ENCODE measurements at places on chromosomes 7 and 10.
A peak's percentile ranks its signal among the peaks of the same experiment; 100 is the strongest.

- no peak for DNase-seq
These were observed 120.0 kb upstream of the EGFR start for GRCh38 chr7:54898659-54899340.

DNA sequence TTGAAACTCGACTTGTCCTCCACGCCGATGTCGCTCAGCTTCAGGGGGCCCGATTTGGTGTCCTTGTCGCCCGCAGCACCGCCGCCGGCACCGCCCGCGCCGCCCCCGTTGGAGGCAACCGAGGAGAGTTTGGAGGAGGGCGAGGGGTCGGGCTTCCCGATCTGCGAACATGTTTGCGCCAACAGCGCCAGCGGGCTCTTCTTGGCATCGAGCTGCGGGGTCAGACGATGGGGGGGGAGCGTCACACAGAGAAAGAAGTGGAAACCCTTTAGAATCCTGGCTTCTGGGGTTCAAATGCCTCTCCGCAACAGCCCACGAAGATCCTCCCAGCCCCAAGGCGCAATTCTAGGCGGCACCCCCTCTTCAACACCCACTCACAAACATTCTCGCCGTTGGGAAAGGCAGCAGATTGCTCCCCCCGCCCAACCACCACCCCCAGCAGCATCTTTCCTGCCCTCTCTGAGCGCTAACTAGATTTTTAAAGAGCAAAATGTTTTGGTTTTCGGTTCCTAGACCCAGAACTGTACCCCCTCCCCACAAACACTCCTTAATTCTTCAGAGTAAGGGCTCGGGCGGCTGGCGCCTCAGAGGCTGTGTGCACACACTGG, 1.3 kb downstream of the ZNF503 start:
- no peak for DNase-seq

- no peak for DNase-seq
These were observed 150.3 kb downstream of the LRRTM3 start for GRCh38 chr10:67076144-67076543.

DNA sequence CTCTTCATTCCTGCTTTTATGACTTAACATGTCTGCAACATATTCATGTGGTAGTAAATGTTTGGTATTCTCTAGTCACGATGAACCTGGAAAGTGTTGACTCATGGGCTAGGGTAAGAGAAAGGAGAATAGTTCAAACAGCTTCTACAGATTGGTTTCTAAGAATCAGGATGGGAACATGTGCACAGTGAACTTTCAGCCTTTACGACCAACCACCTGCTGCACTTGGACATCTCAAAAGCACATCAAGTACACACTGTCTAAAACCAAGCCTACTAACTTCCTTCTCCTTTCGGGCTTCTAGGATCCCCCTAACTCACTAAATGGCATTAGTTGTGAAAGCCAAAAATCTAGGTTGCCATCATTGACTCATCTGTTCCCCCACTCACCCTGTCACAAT, 85.5 kb downstream of the CUL2 start:
- no peak for DNase-seq

- no peak for DNase-seq
These were observed 65.5 kb upstream of the TRIM8 start for GRCh38 chr10:102578782-102579181.

DNA sequence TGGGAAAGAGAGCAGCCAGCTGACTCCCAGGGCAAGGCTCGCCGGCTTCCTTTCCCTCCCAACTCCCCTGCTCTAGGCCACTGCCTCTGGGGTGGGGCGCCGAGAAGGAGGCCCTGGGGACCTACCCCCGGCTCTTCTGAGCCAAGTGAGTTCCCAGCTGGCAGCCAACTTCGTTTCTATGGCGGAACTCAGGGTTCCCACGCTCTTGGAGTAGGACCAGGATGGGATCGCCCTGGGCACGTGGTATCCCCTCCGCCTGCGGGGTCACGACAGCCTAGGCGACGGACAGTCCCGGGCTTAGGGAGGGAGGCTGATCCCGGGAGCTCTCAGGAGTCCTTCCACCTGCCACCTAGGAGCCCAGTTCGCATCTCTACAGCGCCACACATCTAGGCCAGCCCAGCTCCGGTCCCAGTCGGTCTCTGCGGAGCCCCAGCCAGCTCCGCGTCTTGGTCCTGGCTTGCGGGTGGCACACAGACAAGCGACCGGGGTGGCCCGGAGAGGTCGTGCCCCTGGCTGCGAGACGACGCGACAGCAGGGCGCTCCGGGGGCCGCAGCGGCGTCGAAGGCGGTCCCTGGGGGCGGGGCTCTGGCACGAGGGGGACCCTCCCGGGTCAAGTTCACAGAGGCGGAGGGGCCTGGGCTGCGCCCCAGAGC, 20.5 kb upstream of the GATA3 start:
- DNase-seq, result no peak

DNA sequence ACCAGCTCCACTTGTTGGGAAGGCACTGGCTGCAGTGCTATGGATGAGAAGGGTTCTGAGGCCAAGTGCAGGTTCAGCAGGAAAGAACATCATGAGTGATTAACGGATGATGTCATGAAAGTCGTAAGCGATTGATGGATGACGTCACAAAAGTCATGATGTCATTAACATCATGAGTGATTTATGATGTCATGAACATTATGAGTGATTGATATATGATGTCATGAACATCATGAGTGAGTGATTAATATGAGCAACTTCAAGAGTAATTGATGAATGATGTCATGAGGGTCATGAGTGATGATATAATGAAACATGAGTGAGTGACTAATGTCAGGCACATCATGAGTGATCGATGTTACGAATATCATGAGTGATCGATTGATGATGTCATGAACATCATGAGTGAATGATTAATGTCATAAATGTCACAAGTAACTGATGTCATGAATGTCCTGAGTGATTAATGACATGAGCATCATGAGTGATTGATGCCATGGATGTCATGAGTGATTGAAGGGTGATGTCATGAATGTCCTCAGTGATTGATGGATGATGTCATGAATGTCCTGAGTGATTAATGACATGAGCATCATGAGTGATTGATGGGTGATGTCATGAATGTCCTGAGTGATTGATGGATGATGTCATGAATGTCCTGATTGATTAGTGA, 185.6 kb downstream of the PAXIP1 start:
- no peak for DNase-seq

DNA sequence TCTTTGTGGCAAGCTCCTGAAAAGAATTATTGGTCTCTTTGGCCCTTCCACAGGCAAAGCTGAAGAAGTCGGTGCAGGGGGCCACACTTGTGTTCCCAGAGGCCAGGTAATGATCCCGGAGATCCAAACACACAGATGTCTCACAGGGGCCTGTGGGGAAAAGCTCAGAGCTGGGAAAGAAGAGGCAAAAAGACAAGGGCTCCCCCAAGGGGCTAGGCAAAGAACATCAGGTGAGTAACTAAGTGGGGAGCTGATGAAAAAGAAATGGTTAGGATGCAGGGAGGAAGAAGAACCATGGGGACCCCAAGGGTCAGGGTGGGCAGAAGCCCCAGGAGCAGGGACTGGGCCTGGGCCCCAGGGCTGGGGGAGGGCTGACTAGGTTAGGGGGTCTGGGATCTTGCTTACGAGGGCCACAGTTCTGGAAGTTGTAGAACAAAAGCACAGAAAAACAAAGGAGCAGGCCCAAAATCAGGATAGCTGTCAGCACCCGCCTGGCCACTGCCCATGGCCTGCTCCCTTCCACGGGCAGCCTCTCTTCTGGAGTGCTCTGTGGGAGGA, 1.1 kb downstream of the KEL start:
- DNase-seq, result peak; percentile 15

DNA sequence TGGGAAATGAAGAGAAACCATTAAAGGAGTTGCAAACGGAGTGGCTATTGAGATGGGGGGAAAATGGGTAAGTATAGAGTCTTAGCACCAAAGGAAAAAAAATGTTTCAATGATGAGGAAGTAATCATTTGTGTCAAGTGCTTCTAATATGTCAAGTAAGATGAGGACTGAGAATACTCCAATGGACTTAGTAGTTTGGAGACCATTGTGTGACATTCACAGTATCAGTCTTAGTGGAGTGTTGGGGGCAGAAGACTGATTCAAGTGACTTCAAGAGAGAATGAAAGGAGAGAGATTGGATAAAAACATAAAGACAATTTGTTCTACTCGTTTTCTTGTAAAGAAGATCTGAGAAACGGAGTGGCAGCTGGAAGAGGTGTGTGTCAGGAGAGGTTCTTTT, 88.6 kb upstream of the ARID5B start:
- DNase-seq, result no peak

DNA sequence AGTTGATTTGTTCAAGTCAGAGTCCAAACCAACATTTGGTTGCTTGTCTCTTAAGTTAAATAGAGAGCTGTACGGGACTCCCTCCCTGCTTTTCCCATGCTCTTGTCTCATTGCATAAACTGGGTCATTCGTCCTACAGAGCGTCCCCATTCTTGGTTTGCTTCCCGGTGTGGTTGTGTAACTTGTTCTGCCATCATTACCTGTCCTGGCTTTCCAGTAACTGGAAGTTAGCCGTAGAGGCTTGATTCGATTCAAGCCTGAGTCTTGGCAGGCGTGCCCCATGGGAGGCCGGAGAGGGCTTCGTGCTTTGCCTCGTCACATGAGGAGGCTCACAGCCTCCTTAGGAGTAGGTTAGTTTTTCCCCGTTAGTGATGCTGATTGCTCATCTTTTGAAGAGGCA, 40.2 kb downstream of the FBH1 start:
- no peak for DNase-seq

- no peak for DNase-seq
These were observed 171.4 kb downstream of the ST7 start for GRCh38 chr7:117124591-117125220.

DNA sequence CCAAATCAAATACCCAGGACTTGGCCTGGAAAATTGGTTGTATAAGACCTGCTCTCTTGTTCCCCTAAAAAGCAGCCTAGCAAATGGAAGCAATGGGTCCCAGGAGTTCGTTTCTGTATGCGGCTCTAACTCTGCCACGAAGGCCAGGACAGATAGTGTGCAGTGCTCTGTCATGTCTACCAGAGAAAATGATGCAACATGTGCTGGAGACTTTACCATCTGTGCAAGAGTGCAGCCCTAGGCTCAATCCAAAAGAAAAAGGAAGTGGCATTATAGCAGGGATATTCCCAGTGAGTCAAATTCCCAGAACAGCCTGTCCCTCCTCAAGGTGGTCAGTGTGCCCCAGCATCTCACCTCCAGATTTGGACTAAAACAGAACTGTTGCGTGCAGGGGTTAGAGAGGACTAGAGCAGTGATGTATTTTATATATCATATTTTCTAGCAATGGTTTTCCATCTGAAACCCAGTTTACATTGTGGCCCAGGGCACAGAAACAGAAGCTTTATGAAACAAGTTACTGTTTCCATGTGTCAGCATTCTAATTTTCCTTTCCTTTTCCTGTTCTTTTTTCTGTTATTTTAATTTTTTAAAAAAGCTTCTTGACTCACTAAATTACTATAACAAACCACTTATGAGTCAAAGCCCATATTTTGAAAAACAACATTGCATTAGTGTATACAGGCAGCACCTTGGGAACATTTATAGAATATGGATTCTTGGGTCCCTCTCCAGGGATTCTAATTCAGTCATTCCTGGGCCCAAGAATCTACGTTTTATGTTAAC, 311.2 kb downstream of the RNLS start:
- DNase-seq, result no peak

- DNase-seq, result no peak
These were observed 113.6 kb upstream of the BTBD16 start for GRCh38 chr10:122157451-122157850.

GRCh38 chr10:126839094-126839761, 66.0 kb upstream of the DOCK1 start:
- DNase-seq, result no peak

DNA sequence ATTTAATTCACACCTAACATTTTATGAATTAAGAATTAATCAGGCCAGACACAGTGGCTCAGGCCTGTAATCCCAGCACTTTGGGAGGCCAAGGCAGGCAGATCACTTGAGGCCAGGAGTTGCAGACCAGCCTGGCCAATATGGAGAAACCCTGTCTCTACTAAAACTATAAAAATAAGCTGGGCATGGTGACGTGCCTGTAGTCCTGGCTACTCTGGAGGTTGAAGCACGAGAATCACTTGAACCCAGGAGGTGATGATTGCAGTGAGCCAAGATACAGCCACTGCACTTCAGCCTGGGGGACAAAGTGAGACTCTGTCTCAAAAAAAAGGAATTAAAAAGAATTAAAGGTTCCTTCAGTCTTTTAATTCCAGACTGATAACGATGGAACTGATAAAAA, 11.1 kb downstream of the LARP4B start:
- DNase-seq, result peak; percentile 15

DNA sequence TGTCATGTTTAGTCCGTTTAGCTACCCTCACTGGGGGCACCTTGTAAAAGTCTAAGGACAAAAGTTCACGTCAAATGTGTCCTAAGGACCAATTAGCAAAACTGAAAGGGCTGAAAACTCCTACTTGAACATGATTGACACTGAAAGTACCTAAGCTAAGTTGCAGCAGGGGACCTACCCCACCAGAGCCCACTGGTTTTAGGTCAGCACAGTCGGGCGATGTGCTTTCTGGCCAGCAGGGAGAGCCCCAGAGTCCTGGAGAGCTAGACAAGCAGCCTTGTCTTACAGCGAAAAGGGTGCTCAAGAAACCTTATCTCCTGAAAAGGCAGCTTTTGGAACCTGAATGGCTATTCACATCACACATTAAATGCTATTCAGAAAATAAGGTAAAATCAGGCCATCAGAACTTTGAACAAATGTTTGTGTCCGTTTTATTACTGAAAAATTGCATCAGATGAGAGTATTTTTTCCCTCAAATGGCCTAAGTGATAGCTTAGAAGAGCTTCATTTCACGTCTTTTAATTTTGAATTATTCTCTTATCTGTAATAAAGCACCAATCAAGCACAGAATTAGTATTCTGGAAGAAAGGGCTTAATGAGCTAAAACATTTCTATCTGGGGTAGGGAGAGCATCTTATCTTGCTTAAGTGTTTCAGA, 52.2 kb upstream of the MKI67 start:
- DNase-seq, result peak; percentile 59

- DNase-seq, result no peak
These were observed 12.3 kb downstream of the CAV2 start for GRCh38 chr7:116511552-116512519.

DNA sequence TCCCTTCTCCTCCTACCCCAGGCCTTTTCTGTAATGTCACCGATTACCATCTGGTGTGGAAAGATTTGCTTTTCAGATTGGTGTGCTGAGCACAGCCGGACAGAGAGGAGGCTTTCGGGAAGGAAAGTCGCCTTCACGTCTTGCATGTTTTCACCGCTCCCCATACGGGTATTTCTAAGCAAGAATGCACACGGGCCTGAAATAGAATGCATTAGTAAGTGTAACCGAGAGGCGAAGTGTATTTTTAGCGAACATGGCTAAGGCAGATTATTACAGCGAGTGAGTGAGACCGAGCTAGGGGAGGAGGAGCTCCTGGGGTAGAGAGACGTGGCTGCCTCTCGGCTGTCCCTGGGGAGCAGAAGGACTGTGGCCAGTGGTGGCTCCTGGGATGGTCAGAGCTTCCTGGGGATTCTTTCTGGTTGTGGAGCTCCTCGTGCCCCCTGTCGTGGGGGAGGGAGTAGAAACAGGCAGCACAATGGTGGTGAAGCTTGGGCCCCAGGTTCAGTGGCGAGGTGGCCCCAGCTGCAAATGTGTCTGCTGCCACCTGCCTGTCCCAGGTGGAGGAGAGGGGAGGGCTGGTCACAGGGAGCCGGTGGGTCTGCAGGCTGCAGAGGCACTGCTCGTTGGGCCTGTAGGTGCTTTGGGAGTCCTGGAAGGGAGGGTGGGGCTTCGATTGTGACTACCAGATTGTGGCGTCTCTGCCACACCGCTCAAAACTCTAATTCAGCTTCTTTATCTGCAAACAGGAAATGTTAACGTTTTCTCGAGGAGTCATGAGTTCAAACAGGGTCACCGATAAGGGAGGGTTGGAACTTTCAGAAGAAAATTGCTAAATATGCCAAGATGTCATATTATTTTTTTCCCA, 135.8 kb downstream of the CAMK1D start:
- DNase-seq, result peak; percentile 62

Measured in WERI-Rb-1 (cell line).